ENCODE measurements at places on chromosomes 4 and X.

DNA sequence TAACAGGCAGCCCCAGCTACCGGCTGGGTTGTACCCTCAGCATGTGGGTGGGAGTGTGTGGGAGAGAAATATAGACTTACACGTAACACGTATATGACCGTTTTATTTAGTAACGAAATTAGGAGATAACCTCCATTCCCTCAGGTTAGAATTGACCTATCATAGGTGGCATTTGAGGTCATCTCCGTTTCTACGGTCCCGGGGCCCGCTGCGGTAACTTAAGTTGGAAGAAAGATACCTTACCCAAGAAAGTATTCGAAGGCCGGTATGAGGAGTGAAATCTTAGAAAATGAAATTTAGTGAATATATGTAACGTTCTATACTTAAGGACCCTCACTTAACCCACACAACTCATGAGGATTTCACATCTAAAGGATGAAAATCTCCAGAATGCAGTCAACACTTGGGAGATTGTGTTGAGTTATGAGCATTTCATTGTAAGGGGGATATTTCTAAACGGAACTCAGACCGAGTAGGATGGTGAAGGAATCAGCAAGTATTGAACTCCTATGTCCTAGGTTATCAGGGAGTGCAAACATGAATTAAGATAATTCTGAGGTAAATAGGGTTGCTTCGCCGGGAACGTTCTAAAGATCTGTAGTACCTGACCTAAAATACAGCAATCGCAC, 891 bp downstream of the CISD2 start:
- no peak for DNase-seq

- no peak for DNase-seq
These were observed 28.3 kb upstream of the ALG13 start for GRCh38 chrX:111652719-111653118.

GRCh38 chrX:1265086-1265485, 3.5 kb upstream of the CSF2RA start:
- no peak for DNase-seq

DNA sequence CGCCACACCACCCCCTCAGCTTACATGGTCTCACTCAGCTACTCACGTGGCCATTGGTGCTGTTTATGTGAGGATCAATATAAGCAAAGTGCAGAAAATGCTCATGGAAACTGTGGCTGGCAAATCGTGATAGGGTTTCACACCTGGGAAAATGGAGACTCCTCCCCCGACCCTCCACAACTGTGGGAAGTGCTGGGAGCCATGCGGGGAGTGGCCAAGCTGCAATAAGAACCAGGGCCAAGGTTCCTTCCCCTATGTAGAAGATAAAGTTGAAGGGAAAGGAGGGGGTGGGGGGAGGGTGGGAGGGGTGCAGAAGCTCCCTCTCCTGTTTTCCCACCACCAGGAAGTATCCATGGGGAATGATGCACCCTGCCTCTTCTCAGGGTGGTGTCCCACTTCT, 145.5 kb upstream of the MAMLD1 start:
- no peak for DNase-seq

GRCh38 chr4:83308672-83309071, 24.1 kb upstream of the COQ2 start:
- DNase-seq: no peak

- no peak for DNase-seq
These were observed 84.8 kb upstream of the ZNF827 start for GRCh38 chr4:146023334-146023967.

DNA sequence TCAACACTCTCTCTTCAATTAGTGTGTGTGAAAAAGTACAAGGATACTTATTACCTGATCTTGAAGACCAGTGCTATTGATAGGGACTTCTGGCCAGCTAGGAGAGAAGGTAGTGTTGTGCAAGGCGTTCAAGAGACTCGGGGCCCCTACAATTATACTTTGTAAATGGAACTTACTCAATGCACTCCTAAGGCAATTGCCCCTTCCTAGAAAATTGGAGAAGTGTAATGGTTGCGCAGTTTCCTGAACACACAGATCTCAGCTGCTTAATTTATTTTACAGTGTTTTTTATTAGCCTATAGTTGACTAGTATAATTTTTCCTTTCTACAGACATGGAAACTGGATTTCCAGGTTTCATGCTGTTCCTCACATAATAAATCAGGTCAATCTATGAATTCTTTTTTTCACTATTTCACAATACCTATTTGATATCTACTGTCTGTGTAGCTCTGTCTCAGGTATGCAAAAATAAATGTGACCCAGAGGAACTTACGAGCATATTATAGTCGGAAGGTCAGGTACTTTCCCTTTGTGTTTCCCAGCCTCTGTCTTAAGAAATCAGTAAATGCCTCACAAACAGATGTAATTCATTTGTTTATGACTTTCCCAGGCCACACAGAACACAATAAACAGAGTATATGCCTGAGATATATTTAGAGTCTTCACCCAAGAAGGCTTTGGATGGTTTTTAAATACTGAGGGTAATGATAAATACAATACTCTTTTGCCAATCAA, 89.1 kb upstream of the TET2 start:
- no peak for DNase-seq

- no peak for DNase-seq
These were observed 617.7 kb upstream of the GRIA3 start for GRCh38 chrX:122566401-122566800.

GRCh38 chrX:48956728-48957414, 536 bp downstream of the OTUD5 start:
- DNase-seq: no peak

DNA sequence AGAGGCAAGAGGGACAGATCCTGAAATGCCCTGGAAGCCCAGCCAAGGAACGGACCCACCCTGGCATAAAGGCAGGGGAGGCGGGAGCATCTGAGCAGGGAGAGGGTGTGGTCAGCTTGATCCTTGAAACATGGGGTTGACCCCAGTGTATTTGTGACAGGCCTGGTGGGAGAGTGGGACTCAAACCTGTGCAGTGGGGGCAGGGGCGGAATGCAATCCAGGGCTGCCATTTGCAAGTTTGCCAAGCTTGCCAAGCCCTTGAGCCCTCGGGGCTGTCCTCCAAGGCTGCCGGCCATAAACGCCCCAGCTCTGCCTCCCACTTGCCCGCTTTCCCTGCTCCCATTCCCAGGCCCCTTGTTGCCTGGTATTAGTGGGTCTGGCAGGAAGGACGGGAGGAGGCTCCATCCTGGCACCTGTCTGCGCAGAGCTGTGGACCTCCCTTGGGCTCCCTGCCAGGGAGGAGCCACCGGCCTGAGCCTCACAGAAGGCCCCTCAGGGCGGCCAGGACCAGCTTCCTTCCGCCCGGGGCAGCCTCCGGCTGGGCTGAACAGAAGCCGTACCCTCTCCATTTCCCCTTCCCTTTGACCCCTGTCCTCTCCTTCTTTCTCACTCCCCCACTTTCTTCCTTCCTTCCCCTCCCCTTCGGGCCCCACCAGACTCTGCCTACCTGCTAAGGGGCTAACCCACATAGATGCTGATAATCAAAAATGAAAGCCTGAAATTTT, 661 bp downstream of the S100P start:
- no peak for DNase-seq

DNA sequence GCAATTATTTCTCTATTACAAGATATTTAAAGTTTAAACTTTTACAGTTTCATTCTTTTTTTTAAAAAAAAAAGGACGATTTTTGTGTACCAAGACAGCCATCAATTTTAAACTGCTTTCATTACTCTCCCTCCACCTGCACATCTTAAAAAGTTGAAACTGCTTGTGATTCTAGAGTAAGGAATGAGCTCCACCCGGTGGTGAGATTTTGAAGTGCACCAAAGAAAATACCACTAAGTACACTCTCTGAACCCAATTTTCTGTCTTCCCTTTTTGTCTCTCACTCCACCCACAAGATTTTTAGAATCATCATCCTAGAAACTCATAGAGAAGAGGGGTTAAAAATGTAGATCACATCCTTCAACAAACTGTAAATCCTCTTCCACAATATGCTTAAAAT, 91.3 kb upstream of the WDR44 start:
- DNase-seq: no peak

DNA sequence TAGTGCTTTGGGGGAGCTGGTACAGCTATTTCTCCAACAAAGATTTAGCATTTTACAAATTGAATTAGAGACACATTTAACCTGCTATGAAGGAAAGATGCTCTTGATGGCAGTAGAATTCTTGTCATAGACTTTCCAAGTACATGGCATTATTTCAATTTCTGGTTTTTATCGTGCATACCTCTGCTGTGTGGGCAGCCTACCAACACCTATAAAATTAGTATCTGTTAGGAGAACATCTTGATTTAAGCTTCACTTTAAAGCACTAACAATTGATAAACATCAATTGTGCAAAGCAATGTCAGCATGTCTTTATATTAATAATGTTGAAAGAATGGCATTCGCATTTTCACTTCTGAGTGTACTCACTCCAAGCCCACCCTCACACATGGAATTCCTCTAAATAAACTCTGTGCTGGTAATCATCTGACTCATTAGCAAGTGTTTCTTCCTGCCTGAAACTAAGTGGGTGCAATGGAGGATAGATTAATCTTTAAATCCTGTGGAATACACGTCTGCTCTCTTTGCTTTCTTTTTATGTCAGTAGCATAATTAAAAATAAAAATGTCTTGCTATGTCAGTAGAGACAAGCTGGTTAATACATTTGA, 279.8 kb upstream of the MAGEB18 start:
- DNase-seq: no peak

GRCh38 chr4:183295711-183296110, 24.4 kb downstream of the CLDN22 start:
- no peak for DNase-seq

- no peak for DNase-seq
These were observed 15.1 kb upstream of the FGFR3 start for GRCh38 chr4:1777822-1778641.

GRCh38 chrX:51742586-51742985, 656 bp upstream of the GSPT2 start:
- DNase-seq: no peak

- peak; percentile 3 for DNase-seq
These were observed 88.5 kb upstream of the GPR34 start for GRCh38 chrX:41600291-41600690.

GRCh38 chr4:158042591-158043030, 130.2 kb downstream of the GASK1B start:
- DNase-seq: peak; percentile 15

DNA sequence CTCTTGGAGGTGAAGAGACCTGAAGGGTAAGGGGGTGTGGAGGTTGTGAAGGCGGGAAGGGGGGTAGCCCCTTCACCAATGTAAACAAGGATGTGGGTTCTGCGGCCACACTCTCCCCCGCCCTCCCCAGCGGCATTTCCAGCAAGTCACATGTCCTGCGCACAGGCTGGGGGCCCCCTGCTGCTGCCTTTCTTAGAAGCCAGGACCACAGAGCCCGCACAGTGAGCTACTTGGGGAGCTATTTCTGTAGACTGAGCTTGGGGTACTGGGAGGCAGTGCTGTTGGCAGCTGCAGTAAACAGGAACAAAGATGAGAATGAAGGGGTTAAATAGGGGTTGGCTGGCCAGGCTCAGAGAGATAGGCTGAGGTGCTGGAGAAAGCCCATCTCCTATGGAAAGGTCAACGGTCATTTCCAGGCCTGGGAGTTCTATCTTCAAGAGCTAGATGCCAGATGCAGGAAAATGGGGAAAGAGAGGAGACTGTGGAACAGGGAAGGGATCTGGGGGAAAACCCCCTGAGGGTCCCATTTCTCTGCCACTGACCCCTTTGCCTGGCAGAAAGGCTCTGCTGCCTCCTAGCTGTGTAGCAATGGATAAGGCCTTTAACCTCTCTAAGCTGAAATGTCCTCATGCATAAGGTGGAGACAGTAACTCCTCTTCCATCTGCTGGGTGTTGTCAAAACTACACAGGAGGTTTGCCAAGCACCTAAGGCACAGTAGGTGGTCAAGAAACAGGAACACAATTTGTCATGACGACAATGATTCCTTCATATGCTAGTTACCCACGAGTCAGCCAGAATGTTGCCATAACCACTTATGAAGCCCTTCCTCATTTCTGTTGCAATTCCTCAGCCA, 18.5 kb upstream of the PIM2 start:
- DNase-seq: no peak

GRCh38 chrX:16155581-16156096, 11.6 kb upstream of the MAGEB17 start:
- DNase-seq: no peak

- DNase-seq: no peak
These were observed 15.9 kb downstream of the PPARGC1A start for GRCh38 chr4:23873717-23874535.

DNA sequence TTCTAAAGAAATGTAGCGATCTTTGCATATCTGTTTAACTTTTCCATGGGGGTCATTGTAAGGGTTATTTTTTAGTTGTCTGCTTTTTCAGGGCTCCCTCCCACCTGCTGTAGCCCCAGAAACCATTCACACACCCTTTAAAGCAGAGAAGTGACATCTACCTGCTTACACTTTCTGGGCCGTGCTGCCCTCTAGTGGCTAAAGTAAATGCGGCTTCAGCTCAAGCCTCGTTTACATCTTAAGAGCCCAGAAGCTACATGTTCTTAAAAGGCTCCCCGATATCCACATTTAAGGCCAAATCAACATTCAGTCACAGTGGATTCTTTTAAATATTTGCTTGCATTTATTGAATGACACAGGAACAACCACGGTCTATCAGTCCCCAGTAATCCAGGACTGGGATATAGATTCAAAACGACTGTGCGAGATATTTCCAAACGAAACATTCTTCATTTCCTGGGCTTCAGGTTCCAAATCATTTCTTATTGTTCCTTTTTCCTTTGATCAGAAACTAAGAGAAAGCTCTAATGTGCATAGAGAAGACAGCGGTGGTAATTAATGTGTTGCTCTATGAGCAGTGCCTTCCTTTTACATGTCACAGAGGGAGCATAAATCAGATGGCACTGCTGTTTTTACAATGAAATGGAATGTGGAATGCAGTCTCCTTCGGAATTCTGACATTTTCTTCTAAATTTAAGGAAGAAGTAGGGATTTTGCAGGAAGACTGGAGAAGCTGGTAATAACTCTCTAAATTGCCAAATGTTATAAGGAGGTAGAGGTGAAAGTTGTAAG, 119.9 kb downstream of the RASGEF1B start:
- DNase-seq: peak; percentile 56

GRCh38 chr4:138659037-138659811, 356.4 kb upstream of the NOCT start:
- no peak for DNase-seq

GRCh38 chrX:121365572-121366161, 318.3 kb downstream of the GLUD2 start:
- no peak for DNase-seq

- DNase-seq: no peak
These were observed 72.8 kb downstream of the SEL1L3 start for GRCh38 chr4:25790024-25790423.

DNA sequence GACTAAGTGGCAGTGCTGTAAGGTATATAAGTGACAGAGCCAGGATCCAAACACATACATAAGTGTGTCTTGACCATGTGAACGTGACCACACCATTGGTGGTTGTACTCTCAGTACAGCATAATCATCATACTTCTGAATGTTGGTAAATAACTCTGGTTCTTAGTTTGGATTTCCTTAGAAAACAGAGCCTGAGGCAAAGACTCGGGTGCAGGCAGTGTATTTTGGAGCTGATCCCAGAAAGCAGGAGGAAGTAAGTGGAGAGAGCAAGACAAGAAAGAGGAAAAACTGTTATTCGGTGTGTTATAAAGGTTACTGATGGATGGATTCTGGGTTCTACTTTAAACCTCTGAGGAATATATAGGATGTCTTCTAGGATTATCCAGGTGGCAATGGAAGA, 127.9 kb downstream of the SLC39A8 start:
- no peak for DNase-seq

GRCh38 chr4:128565565-128566186, 243.8 kb upstream of the JADE1 start:
- DNase-seq: no peak

GRCh38 chr4:175614890-175615289, 197.2 kb downstream of the GPM6A start:
- DNase-seq: no peak
